ENCODE measurements at places on chromosomes 4 and X.
A peak's percentile ranks its signal among the peaks of the same experiment; 100 is the strongest.

- DNase-seq: no peak
Observed at GRCh38 chrX:47148946-47149345, 3.9 kb downstream of the RBM10 start.

DNA sequence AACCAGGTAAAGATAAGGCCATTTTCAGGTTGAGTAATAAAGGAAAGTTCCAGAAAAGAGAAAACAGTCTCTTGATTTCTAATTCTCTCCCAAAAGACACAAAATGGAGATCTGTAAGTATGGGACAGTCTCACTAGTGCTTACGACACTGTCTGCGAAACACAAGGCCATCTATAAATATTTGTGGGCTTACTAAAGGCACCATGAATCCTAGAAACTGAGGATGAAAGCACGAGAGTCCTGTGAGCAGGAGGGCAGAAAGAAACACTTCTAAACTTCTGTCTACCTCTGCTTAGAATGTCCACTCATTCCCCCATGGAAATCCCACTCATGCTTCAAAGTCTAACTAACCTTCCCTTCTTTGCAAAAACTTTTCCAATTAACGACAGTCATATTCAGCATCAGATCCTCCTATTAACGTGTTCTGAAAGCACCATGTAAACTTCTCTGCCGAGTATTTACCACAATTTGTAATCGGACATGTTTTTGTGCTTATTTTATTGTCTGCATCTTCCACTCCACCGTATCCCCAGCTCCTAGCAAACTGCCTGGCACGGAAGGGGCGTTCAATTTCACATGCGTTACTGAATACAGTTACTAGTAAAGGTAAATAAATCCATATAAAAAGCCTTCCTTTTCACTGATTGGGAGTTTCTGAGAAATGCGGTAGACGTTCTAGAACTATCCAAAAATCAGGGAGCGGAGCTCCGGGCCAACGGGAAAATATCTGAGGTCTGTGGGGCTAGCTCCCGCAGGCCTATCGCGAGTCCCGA, 665 bp downstream of the PSMD10 start:
- no peak for DNase-seq

DNA sequence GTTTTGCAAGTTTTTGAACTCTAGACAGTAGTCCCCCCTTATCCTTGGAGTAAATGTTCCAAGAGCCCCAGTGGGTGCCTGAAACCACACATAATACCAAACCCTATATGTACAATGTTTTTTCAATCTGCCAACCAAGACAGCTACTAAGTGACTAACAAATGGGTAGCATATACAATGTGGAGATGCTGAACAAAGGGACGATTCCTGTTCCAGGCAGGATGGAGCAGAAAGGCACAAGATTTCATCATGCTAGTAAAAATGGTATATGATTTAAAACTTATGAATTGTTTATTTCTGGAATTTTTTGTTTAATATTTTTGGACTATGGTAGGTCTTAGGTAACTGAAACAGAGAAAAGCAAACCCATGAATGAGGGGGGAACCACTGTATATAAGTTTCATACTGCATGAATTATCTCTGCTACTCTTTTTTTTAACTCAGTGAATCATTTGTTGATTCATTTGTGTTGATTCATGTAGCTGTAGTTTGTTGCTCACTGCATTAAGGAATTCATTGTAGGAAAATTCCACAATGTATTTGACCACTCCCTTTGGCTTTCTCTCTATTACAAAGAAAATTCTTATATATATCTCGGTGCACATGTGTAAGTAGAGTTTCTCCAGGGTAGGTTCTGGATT, 21.9 kb upstream of the ANXA3 start:
- no peak for DNase-seq

DNA sequence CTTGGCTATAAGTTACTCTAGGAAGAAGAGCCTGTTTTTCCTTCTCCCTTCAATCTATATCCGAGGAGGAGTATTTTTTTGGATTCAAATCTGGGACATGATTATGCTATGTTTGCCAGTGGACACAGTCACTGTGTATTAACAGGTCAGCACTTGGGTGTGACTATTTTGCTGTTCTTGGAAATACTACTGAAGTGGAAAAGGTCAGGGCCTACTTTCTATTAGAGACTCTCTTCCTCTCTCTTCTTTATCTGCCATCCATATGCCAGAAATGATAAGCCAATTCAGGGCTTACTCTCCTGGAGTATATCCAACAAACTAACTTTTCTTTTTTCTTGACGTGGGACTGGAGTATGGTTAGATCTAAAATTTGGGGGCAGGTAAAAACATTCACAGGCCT, 40.5 kb downstream of the MID1IP1 start:
- no peak for DNase-seq

DNA sequence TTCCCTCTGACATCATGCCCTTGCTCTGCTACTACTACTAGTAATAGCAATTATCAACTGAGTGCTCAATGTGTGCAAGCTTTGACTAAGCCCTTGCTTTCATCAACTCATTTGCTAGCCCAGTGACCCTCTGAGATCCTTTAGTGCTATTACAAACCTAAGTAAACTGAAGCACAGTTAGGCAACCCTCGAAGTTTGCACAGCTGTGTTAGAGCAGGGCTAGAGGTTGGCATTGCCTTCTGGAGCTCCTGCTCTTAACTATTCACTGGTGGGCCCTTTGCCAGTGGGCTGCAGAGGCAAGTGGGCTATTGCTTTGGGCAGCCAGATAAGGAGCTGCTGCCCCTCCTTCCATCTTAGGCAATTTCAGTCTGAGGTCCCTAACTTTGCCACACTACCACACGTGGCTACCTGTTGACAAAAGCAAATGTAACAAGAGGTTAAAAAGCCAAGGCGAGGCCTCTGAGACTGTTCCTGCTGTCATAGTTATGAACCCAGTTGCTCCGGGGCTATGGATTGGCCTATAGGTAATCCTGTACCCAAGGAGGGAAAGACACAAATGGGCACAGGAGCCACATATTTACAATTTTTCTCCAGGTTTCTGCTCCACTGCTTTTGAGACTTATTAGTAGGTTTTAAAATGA, 41.5 kb upstream of the ANKRD50 start:
- no peak for DNase-seq

GRCh38 chrX:103818842-103819619, 13.0 kb downstream of the RAB9B start:
- DNase-seq: no peak

DNA sequence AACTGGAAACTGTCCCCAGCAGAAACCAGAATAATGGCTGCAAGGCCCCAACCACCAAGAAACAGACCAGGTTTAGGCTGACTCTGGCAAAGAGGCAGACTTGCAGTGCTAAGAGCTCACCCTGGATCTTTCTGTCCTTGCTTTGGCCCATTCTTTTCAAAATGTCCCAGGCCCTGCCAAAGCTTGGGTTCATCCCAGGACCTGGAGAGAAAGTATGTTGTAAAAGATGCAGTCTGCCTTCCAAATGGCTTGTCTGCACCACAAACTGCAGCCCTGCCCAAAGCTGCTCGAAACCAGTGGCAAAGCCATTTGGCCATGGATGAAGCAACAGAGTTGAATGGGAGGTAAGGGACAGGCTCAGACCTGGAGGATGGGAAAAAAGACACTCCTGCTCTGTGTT, 38.0 kb upstream of the LNX1 start:
- no peak for DNase-seq

- DNase-seq: no peak
Observed at GRCh38 chrX:137172317-137172948, 138.6 kb upstream of the GPR101 start.

- no peak for DNase-seq
Observed at GRCh38 chrX:25012793-25013631, 2.8 kb downstream of the ARX start.

- no peak for DNase-seq
Observed at GRCh38 chr4:128524311-128524710, 236.7 kb upstream of the PGRMC2 start.

DNA sequence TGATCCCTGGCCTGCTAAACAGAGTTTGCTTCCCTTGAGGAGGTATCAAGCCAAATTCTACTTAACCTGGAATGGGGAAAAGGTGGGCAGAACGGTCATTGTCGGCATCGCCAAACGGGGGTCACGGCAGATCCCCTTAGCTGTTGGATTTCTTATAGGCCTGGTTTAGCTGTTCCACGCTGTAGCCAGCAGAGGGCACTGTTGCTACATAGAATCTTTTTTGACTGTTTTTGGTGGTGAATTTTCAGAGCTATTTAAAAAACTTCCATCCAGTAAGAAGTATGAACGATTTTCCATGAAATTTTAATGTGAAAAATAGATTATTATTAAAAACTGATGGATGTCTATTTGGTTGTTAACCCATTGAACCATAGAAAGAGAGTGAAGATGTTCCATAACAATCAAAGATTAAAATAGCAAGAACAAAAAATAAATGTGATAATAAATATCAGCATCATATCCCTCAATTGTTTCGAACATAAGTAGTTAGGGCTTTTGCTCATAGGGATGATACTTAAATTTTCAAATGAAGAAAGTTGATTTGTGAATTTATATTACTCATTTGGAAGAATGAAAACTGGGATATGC, 56.6 kb downstream of the LINC00632 start:
- peak; percentile 26 for DNase-seq

- no peak for DNase-seq
Observed at GRCh38 chrX:18682979-18683387, 11.1 kb upstream of the RS1 start.

DNA sequence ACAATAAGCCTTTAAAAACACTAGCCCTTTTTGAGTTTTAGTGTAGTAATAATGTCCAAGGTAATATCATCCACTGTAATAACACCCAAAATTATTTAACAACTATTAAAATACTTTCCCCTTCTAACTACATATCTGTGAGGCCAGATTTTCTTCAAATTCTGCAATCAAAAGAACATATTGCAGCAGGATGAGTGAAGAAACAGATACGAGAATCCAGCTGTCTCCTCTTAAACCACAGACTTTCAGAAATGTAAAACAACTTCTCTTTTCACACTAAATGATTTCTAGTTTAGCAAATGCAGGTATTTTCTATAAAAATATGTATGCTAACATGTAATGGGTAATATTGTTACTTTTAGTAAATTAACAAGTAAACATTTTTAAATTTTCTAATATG, 148.9 kb downstream of the PRDM5 start:
- DNase-seq: no peak

DNA sequence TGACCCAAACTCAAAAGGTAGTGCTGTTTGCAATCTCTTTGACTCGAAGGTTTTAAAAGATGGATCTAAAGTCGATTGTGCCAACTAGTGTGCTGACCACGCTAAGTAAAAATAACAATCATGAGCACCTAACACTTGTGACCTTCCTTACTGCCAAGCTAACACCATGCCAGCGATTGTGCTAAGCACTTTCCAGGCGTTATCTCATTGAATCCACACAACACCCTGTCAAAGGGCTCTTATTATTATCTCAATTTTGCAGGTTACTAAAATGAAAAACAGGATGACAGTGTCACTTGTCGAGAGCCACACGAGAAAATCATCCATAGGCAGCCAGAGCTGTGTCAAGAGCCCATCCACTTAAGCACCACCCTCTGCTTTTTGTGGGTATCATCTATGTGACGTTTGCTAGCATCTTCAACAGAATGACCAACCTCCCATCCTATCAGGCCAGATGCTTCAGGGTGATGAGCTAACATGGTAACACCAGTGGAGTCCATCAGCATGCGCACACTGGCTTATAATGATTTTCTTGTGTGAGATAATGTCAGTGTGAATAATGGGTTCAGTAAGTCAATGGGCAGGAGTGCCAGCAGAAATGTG, 893 bp upstream of the GAB3 start:
- no peak for DNase-seq

- DNase-seq: no peak
Observed at GRCh38 chr4:150117094-150117493, 38.8 kb downstream of the DCLK2 start.

DNA sequence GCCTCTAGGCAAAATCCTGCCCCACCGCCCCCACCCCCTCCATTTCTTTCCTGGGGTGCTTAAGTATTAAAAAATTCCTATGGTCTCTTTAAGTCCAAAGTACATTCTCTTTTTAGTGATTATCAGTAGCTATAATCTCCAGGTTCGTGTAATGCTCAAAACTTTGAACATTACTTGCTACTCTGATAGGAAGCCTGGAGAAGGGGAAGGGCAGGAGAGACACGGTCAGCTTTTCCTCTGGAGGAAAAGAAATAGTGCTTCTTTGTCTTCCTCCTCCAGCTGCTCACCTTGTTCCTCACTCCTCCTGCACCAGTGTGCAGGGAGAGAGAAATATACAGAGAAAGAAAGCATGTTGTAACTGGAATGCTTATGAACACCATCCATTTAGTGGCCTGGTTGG, 80.4 kb downstream of the PPP1R2C start:
- DNase-seq: no peak

DNA sequence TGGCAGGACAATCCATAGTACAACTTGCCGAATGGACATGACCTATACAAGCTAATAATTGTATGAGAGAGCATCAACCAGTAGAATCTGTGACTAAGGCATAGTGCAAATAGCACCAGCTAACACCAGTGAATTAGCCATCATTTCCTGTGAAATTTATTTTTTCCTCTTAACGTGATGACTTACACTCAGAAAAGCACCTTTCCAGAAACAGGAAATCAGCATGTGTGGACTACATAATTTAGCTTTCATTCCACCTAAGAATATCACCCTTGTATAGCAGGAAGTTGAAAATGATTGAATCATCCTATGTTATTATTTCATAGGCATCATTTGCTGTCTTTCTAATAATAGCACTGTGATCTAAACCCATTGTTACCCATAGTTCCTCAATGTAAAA, 1393.4 kb upstream of the PCDH7 start:
- no peak for DNase-seq

DNA sequence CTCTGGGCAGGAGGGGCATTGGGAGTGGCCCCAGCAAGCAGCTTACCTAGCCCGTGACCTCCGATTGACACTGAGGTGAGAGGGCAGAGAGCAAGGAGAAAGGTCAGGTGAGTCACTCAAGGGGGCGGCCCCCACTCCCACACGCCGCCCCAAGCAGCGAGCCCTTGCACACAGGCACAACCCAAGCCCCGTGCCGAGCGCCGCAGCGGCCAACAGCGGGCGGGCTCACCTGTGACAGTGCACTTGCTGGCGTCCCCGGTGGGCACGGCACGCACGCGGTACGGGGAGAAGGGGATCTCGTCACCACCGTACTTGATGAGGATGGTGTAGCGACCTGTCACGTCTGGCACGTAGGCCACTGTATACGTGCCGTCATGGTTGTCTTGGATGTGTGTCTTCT, 17.2 kb downstream of the FLNA start:
- DNase-seq: no peak

DNA sequence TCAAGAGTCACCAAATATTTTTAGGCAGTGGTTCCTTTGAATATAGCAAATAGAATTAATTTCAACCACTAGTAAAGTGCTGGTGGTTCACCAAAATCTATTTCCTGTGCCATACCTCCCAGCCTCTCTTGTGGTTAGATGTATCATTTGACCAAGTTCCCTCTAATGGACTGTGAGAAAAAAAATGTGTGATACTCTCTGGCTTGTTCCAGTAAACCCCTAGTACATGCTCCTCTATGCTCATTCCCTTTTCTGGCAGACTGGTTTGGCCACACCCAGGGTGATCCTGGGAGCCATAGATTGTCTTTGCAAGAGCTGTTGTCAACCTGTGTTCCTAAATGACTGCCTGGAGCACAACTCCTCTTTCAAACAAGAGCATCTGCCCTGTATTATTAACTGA, 109.5 kb downstream of the FRAS1 start:
- no peak for DNase-seq

- no peak for DNase-seq
Observed at GRCh38 chrX:123064053-123064452, 120.0 kb upstream of the GRIA3 start.

Data from substantia nigra (tissue), 51 donors.